ENCODE measurements at places on chromosomes 5 and 9.

- DNase-seq, result peak; percentile 43
Observed at GRCh38 chr9:136488247-136489214, 5.7 kb upstream of the SEC16A start.

DNA sequence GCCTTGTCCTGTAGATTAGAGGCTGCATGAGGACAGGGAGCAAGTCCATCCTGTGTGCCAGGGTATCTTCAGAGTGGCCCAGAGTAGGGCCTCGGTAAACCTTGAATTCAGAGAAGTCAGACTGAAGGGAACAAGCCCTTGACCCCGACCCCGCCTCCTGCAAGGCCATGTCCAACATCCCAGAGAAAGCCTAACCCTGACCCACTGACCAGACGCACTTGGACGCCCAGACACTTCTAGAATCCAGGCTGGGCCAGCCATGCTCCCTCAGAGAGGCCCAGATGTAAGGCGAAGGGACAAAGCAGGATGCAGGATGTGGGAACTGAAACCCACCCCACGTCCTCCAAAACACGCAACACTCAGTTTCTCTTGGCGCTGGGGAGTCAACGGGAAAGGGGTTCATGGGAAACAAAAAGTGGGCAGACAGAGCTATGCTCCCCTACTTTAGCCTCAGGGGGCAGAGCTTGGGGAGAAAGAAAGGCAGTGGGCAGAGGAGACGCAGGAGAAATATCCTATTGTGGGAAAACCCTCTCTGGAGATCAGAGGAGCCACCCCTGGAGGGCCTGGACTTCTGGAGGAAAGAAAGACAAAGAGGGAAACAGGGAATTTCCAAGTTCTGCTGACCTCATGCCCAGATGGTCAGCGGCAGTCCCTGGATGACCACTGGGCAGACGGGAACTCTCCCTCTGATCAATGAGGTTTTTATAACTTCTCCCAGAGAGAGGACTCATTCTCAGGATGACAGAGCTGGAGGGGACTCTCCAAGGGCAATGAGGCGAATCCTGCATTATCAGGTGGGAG, 13.0 kb downstream of the TNIP1 start:
- DNase-seq, result no peak

DNA sequence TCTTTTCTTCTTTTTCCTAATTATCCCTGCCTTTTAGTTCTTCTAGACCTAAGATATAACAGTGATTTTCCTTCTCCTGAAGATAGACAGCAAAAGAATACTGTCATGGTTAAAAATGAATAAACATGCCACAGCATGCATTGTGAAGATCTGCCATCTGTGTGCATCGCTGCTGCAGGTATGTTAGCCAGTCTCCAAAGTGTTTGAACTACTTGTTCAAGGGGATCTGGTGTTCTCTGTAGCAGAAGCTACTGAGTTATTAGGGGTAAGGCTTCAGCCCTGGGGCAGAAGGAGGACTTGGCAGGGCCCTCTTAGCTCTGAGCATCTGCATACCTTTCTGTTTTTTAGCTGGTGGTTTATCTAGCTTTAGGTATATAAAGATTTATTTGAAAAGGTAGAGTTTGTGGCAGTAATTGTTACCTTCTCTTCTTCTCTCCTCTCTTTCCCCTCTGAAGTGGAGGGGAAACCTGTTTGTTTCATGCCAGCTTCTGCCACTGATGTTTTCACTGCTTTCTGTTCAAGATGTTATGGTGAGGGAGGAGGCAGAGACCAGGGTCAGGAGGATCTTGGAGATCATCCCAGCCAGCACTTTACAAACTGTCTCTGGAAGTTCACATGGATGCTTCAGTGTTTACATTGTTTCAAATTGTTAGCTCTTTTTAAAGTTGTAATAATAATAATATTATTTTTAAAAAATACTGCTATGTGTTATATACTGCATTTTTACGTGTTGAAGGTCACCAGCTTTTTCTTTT, 25.2 kb downstream of the GALNT10 start:
- DNase-seq, result no peak

DNA sequence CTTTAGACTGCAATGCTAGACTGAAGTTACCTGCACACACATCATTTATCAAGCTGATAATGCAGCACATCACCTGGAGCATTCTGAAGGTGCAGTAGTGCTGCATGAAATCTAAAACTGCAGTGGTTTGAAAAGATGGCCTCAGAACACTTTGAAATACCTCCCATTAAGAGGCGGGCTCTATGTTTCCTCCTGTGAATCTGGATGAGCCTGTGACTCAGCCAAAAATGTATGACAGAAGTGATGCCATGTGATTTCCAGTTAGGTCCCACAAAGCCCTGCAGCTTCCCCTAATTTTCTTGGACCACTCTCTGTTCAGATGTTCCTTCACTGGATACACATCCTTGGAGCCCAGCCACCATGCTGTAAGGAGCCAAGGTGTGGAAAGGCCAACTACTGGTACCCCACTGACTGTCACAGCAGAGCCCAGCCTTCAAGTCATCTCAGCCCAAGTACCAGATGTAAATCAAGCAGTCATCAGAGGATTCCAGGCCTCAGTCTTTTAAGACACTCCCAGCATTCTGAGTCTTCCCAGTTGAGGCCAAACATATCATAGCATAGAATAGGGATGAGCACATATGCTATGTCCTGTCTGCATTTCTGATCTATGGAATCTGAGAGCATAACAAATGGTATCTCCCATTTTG, 27.2 kb upstream of the DEPDC1B start:
- no peak for DNase-seq

DNA sequence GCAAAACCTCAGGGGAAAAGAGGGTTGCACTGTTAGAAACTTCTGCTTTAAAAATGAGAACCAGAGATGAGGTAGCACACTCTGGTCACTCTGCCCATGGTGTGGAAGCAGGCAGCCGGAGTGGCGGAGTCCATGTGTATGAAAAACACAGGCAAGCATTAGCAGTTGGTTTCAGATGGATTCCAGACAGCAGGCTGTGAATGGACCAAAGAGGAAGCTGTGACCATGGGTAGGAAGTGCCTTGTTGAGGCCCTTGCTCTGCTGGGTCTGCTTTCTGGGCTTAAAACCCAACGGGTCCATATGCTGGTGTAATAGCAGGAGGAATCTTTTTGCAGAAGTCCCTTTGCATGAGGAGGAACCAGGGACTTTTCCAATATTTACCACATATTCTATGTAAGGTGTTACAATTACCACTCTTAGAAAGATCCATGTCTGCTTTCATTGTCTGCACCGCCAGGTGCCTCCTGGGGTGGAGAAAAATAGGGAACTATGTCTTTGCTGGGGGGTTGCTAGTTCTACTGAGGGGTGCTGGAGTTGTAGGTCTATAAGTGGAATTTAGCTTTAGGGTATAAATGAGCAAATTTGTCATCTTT, 77.0 kb downstream of the ANKRD55 start:
- no peak for DNase-seq
